ENCODE measurements at places on chromosomes 2 and 18. TPM values are rescaled to one million over a fixed set of nuclear protein-coding genes. Genes with fewer than 3 reads are reported as not detected.

- no peak for DNase-seq
Measured at GRCh38 chr2:121965661-121966060, 210.2 kb downstream of the TSN start.

DNA sequence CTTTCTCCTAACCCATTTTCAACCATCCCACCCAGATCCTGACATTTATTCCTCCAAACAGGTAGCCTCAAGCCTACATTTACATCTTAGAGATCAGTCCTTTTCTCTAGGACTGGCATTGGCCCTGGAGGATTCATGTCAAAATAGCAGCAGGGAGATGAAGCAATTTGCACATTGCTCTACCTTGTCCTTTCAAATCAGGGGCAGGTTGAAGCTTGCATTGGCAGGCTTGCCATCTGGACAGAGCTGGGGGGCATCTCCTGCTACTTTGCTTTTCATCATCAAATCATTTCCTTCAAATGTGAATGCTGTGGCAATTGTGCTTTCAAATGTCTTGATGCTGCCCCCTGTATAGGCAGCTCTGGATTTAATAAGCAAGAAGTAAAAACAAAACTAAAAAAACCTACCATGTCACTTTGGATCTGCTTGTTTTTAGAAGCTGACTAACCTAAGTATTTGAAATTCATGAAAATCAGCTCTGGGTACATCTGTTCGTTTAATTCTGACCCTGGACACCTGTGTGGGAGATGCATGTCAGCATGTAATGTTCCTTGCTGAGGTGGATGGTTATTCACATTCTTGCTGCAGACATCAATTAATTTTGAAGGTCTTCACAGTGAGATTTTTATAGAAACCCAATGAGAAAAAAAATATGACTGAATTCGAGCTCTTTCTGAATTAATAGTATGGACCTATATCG, 47.9 kb downstream of the KIF5C start:
- no peak for DNase-seq

- peak; percentile 48 for DNase-seq
Measured at GRCh38 chr2:230798769-230799399, 65.9 kb upstream of the ITM2C start.

DNA sequence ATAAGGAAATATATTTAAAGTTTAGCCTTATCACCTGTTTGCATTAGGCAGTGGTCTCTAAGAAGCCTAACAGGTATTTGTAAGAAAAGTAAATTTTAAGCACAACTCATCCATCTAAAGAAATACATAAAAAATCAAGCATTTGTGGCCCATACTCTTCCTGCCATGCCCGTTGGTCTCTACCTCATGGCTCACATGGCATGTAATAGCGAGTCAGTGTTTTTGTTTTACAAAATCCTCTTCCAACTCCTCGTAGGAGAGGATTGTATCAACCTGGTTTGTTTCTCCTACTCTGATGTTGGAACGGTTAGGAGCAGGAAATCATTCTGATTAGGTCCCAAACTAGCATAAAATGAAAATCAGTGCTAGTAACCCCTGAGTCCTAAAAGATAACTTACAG, 91.8 kb downstream of the FMNL2 start:
- no peak for DNase-seq

DNA sequence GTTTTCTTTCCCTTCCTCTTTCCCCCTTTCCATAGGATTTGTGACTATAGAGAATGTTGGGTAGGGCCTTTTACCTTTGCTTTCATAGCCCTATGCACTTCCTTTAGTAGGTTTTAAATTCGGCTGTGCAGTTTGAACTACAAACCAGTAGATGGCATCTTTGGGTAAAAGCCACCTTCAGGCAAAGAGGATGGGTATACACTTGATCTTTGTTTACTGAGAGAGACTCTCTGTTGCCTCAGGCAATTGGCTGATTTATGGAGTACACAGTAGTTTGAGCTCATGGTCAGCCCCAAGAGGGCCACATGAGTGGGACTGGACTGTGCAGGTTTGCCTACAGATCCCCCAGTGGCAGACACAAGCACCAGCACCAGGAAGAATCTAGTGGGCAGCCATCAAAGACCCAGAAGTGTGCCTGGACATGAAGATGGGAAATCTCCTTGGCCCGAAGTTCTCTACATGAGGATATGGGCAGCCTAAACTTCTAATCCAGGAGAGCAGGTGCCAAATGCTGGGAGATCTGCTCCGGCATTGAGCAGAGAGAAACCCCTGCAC, 1304.3 kb upstream of the DDX18 start:
- DNase-seq, result peak; percentile 1

The SERPINB12 gene
- not detected for total RNA-seq

GRCh38 chr2:75053484-75054112, 95.2 kb downstream of the POLE4 start:
- peak; percentile 43 for DNase-seq

The ERMN gene
- total RNA-seq, result not detected

DNA sequence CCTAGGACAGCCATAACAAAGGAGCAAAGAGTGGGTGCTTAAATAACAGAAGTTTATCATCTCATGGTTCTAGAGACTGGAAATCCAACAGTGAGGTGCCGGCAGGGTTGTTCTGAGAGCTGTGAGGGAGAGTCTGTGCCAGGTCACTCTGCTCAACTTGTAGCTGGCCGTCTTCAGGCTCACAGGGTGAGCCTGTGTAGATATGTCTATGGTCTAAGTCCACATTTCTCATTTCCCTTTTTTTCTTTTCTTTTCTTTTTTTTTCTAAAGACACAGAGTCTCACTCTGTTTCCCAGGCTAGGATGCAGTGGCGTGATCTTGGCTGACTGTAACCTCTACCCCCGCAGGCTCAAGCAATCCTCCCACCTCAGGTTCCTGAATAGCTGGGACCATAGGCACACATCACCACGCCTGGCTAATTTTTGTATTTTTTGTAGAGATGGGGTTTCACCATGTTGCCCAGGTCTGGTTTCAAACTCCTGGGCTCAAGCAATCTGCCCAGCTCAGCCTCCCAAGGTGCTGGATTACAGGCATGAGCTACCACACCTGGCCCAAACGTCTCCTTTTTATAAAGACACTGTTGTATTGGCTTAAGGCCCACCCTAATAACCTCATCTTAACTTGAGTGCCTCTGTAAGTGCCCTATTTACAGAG, 142.2 kb downstream of the SP3 start:
- DNase-seq, result no peak

The LRRTM1 gene
- not detected for total RNA-seq

The SERPINB4 gene
- not detected for total RNA-seq

- peak; percentile 11 for DNase-seq
Measured at GRCh38 chr2:38037757-38038621, 38.0 kb downstream of the CYP1B1 start.

The VSNL1 gene
- not detected for total RNA-seq

The KYNU gene
- 1.4 TPM for total RNA-seq
